ENCODE measurements at places on chromosomes 2 and 18.

DNA sequence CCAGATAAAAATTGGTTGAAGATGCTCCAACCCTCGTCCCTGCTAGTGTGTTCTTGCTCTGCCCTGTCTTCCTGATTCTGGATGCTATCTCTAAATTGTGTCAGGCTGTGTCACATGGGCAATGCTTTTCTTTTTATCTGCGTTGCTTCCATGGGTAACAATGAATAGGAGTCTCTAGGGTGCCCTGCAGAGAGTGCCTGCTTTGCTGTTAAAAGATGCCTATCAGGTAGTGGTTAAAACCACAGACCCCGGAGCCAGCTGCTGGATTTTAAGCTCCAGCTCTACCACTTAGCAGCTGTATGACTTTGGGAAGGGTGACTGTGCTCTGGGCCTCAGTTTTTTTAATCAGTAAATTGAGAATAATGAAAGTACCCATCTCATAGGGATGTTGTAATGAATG, 340.3 kb downstream of the PLCL1 start:
- DNase-seq = no peak

GRCh38 chr2:12313445-12314126, 403.1 kb upstream of the TRIB2 start:
- no peak for DNase-seq

- no peak for DNase-seq
Observed at GRCh38 chr2:152632736-152633135, 84.5 kb downstream of the PRPF40A start.

DNA sequence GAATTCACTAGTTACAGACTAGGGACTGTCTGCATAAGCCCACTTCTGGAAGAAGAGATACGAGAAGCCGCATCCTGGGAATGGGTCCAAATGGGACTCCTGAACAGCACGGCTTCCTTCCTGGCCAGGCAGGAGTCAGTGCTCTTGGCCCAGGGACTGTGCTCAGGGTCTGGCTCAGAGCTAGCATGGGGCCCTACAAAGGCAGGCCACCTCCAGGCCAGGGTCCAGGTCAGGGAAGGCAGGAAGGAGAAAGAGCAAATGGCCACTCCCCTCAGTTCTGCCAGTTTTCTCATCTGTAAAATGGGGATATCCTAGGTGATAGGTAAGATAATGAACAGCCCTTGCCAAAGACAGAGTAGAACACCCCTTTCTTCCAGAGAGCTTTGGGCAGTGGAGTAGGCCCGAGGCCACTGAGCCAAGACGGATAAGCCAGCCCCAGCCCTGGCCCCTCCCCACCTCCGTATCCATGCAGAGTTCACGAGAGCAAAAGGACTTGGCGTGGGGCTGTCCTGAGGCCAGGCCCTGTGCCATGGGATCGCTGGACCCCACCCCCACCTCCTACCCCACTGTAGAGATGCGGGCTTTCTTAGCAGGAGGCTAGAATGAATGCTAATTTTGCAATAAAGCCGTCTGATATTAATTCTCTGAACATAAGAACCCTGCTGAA, 190.1 kb downstream of the MGAT5 start:
- no peak for DNase-seq

DNA sequence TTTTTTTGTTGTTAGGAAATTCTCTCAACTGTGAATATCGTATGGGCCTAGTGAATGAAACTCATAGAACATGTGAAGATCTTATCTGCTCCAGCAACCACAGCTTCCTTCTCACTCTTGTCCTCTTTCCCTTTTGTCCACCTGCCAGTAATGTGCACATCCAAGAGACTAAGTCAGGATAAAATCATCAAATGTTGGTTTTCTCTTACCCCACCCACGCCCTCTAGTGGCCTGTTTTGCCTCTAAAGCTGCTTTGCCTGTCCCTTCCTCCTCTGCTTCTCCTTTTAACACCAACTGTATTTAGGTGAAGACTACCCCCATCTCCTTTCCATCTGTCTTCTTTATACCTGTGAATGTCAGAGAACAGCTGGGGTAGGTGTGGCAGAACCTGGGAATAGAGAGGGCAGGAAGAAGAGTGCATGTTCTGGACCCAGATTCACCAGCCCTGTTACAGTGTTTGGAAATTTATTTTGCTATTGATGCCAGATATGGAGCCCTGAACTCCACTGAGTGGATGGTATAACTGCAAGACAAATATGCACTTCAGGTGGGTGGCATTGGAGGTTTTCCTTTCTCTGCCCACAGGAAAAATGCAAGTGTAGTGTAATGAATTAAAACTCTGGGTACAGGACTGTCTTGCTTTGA, 8.4 kb upstream of the MGAT5 start:
- peak; percentile 23 for DNase-seq

Measured in D721Med (cell line).